8988T (cell line): ENCODE measurements at places on chromosomes 5 and 9.

- no peak for DNase-seq
Measured at GRCh38 chr5:57538341-57538955, 55.8 kb upstream of the ACTBL2 start.

- DNase-seq = no peak
Measured at GRCh38 chr5:68778484-68778883, 315.3 kb upstream of the SLC30A5 start.

- DNase-seq = peak; percentile 63
Measured at GRCh38 chr5:151126199-151126645, 31.4 kb downstream of the ANXA6 start.

DNA sequence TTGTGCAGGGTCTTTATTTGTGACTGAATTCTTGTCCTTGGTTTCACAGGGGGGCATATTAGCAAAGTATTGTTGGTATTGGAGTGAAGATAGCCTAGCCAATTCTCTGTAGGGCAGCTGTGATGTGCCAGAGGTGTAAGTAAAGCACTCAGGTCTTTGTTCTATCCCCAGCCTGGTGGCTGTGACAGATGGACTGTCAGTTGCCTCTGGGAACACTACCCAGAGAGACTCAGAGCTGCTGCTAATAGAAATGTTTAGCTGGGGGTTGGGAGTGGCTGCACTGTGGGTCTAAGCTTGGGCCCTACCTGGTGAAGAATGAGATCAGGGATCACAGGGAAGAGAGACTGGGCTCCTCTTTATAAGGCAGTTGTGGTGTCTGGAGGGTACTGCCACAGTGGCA lies 1006.5 kb upstream of the TYRP1 start:
- no peak for DNase-seq
